Activated T-cell treated with anti-CD3 and anti-CD28 coated beads, Interleukin-2, amount 50 U/mL, for 48 hours (primary cell): ENCODE measurements at places on chromosomes 3 and 15.

DNA sequence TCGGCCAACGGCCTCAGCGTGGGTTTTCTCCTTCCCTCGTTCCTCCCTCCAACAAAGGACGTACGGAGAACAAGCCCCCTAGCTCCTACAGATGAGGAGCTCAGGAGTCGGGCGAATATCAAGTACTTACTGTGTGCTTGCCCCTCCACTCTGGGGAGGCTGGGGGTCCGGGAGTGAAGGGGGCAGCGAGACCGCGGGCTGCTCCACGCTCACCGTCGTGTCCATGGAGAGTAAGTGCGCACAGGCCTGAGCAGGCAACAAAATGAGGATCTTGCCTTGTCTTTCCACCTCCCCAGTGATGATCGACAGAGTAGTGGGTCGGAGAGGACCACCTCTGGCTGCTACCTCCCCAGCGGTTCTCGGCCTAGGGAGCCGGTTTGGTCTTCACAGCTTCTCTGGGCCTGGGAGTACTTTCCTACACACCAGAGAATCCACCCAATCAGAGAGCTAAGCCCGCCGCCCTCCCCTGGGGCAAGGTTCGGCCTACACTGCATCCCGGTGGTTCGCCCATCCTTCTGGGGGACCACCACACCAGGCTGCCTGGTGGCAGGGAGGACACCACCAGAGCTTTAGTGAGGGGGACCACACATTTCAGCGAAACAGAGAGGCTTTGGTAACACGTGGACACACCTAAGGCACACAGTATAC, 603 bp upstream of the TRANK1 start:
- peak; percentile 20 for DNase-seq

GRCh38 chr3:189673535-189673934, 42.3 kb downstream of the TP63 start:
- no peak for DNase-seq

DNA sequence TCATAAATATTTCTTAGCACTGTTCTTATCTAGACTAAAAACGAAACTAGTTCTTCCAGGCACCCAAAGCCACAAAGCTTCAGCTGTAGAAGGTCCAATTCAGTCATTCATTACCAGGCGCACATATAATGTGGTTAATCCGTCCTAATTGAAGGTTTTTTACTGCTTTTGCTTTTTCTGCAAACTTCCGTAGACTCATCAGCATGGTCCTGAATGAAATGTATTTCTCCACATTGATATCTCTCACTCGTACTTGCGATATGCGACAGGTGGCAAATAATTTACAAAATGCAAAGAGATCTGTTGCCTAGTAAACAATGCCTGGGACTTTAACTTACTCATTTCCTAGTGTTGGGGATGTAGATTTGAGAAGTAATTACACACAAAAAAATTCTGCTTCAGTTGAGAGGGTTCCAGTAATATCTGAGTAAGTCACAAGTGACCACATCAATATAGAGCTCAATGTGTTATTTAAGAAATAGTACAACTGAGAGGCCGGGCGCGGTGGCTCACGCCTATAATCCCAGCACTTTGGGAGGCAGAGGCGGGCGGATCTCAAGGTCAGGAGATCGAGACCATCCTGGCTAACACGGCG, 75.0 kb upstream of the MBNL1 start:
- DNase-seq = peak; percentile 55

GRCh38 chr3:66933233-66933632, 64.9 kb upstream of the KBTBD8 start:
- no peak for DNase-seq

GRCh38 chr3:50422153-50422552, 62.8 kb upstream of the TMEM115 start:
- no peak for DNase-seq
